Activated naive CD8-positive, alpha-beta T cell treated with anti-CD3 and anti-CD28 coated beads, Interleukin-2, amount 50 U/mL, for 16 hours (primary cell): ENCODE measurements at places on chromosomes 5 and 9.

DNA sequence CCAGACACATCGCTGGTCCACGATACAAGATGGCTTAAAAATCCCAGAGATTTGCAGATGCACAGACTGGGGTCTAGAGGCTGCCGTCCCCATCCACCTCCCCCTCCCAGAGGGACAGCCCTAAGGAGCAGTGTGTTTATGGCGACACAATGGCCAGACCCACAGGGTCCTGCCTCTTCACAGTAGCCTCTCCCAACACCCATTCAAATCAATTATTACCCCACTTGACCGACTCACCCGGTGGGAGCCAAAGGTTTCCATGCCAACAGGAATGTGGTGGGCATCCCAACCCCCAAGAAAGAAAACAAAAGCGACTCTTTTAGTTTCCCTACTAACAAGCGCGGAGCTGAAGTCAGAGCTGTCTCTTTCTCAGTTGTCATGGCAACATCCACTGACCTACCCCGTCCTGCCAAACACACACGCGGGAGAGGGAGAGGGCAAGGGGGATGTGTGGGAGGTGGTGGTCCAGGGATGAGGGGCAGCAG, 209.0 kb downstream of the TTLL11 start:
- DNase-seq, result no peak

GRCh38 chr5:68329554-68330255, 114.1 kb downstream of the PIK3R1 start:
- no peak for DNase-seq

DNA sequence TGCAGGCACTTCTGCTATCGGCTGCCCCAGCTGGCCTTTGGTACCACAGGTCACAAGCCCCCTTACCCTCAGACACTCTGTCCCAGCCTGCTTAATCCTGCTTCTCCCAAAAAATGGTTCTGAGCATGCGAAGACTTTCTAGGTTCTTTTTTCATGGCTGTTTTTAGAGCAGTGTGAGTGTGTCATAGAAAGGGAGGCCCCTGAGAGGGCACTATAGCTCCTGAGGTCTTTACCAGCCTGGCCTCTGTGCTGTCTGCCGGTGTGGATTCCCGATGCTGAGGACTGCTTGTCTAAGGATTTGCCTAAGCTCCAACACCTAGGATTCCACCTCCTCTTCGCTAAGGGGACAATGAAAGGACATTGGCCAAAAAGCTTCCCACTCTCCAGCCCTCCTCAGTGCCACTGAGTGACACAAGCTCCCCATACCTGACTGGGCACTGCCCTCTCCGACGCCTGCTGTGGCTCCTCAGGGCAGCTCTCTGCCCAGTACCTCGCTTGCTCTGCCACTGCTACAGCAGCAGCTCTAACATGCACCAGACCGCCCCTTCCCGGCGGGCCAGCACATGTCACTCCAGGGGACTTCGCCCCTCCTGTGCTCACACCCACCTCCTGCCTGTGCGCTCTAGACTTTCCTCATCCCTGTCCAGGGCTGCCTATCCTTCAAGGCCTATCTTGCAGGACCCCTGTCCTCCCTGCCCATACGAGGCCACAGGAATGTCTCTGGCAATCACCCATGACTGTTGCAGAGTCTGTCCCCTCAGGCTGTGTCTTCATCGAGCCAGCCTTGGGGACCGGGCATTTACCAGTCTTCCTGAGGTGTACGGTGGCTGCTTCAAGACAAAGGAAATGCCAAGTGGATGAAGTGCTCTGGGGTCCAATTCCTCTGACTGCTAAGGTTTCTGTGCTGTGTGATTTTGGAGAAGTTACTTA, 21.0 kb downstream of the MACROH2A1 start:
- DNase-seq, result no peak

DNA sequence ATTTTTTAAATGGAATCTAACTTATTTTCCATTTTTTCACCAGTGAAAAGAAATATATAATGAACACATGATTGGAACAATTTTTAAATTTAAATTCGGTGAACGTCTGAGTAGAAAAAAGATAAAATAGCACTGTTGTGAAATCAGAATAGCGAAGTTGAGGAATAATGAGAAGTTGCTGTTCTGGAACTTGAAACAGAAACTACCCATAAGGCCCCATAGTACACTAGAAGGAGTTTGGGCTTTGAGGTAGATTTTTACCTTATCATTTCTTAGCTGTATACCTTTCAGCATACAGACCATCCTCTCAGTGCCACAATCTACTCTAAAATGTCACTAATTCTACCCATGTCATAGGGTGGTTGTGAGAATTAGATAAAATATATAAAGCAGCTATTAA, 35.1 kb downstream of the TDRD7 start:
- no peak for DNase-seq

GRCh38 chr9:11338130-11338529, 725.3 kb upstream of the PTPRD start:
- no peak for DNase-seq

DNA sequence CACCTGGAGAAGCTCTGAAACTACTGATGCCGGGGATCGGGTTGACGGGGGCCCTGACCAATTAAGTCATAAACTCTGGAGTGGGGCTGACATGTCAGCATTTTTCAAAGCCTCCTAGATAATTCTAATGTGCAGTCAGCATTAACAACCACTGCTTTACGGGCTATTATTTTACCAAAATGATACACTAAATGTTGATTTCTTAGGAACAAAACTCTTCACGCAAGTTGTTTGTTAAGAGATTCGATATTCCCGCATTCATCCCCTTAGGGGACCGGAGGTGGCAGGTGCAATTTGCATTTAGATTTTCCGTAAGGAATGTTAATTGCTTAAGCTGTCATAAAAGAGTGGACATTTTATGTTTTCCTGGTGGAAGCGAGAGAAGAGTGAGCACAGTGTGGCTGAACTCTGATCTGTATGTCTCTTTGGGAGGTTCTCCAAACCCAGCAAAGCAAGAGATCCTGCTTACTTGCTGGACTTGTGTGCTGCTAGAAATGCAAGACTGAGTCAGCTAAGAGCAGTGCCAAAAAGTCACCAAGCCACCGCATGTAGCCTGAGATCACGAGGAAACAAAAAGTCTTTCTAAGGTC, 77.6 kb downstream of the UGCG start:
- DNase-seq, result no peak
